ENCODE measurements at places on chromosomes 2 and 18.

DNA sequence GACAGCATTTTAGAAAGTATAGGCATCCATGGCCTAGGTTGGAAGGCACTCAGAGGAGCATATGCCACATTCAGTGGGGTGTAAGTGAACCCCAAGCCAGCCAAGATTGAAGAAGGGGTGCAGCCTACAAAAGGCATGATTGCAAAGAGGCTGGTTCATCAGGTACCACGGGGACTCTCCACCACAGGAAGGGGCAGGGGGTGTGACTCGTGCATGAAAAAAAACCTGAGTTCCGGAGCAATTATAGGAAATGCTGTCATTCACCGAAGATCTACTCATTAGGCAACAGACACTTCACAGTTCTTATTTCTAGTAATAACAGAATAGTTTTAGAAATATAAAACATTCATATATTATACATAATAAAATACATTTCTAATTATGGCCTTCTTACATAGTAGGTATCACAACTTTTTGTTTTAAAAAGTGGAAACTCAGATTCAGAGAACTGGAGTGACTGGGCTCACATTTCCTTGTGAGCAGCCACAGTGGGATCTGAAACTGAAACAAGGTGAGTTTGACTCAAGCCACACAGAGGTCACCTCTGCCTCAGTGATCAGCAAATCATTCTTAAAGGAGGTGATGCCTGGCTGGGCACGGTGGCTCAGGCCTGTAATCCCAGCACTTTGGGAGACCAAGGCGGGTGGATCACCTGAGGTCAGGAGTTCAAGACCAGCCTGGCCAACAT, 188.4 kb upstream of the GYPC start:
- DNase-seq: no peak

- peak; percentile 80 for DNase-seq
Measured at GRCh38 chr18:3554811-3555427, 104.9 kb downstream of the TGIF1 start.

DNA sequence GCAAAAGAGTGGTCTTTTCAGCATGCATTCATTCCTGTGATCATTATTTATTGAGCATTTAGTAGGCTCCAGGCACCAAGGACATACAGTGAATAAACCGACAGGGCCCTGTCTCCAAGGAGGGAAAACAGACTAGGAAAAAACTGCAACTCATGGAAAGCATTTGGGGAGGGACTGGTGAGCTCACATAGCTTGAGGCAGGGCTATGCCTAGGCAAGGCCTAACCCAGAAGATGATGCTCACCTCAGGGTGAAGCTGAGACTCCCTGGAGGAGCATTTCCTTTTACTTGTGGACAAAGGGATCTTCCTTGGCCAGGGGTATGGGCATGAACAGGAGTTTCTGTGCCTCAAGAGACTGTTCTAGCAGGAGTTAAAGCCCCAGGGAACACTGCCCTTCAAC, 3.9 kb downstream of the CXCR1 start:
- no peak for DNase-seq

DNA sequence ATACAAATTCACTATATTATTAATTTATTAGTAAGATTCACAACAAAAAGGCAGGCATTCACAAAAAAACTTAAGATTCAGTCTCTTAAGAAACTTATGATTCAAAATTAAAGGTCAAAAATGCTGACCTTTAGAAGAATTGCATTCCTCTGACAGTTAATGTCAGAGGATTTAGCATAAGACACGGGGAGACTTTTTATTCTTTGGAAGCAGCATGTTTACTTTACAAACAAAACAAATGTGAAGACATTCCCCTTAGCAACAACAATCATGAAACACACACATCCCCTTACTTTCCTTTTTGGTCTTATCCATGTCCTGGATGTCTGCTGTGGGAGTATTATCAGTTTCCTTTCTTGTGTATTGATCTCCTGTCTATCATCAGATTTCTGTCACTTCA, 117.1 kb downstream of the RAD51AP2 start:
- no peak for DNase-seq

GRCh38 chr2:147792966-147793617, 51.7 kb upstream of the ACVR2A start:
- no peak for DNase-seq

GRCh38 chr2:72008608-72009007, 139.1 kb downstream of the CYP26B1 start:
- DNase-seq: no peak

DNA sequence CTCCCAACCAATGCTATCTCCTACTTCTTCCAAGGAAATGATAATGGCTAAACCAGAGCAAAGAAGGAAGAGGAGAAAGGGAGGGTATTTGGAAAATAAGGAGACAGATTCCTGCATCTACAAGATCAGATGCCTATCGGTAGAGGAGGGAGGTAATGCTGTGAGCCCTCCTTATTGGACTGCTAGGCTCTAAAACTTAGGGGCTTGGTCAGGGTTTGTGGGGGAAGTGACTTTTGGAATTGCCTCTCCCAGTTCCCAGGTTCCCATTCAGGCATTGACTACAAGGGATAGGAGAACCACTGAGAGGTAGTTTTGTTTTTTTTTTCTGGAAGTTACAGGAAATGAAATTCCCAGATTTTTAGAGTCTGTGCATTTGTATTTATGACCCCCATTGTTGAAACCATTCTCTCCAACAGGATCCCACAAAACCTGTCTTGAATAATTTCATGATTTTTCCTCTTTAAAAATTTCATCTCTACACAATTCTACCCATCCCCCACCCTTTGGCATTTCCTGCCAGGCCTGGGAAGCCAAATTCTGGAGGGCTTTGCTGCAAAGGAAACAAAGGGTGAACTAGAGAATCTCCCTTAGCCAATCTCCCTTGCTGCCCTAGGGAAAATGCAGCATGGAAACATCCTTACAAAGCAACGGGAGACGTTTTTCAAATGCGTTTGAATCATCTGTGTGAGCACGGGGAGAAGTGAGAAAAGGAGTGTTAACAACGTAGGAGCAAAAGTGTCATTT, 282.1 kb upstream of the EPAS1 start:
- DNase-seq: no peak

DNA sequence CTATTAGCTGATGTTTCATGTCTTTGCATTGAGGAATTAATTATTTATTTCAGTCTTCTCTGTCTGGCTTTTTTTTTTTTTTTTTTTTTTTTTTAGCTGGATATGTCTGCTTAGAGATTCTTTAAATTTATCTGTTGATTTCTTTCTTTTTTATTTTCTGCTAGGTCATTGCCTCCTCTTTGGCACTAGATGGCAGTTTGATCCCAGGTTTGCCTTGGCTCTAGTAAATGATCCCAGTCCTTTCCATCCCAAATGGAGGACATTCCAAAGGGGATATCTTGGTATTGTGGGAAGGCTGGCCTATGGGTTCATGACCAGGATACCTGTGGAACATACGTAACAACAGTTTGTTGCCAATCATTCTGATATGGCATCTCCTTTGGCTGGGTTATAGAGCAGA, 339.5 kb upstream of the GCFC2 start:
- peak; percentile 1 for DNase-seq

DNA sequence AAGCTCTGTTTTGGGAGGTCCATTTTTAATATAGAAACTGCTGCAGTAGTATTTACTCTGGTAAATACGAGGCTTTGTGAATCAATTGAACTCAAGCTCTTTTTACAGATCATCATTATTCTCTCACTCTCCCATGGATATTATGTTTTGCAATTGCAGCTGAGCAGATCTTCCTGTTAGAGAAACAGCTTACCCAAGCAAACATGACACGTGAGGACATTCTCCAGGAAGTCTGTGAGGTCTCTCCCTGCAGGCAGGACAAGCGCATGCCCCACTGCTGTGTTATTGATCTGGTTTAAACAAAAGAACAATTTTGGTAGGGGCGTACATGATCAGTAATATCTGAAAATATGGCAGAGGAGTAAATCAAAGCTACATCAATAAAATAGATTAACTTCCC, 72.1 kb downstream of the COL6A3 start:
- DNase-seq: peak; percentile 1

GRCh38 chr2:53793821-53794220, 7.0 kb downstream of the ERLEC1 start:
- no peak for DNase-seq

DNA sequence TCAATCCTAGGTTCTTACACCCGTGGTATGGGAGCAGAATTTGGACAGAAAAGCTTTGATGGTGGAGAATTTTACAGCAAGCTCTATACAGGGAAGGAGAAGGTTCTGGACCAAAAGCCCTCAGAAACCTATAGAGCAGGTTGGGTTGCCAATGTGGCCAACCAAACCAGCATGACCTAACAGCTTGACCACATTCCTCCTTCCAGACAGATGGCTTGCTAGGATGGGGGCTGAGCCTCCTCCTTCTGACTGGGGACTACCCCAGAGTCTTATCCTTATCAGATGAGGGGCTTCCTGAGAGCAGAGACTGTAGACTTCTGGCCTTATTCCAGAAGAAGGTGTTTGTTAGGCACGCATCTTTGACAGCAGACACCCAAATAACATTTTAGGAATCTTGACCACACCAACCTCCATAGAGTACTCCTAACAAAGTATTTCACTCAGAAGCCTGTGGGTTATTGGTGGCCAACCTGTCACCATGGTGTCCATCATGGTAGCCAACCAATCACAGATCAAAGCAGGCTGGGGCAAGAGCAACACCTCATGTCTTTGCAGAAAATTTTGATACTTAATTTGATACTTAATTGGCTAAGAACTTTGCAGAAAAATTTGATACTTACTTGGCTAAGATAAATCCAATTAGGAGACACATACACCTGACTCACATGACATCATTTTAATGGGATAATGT, 34.8 kb upstream of the EPAS1 start:
- no peak for DNase-seq

- no peak for DNase-seq
Measured at GRCh38 chr2:220703279-220703678, 868.8 kb downstream of the EPHA4 start.

DNA sequence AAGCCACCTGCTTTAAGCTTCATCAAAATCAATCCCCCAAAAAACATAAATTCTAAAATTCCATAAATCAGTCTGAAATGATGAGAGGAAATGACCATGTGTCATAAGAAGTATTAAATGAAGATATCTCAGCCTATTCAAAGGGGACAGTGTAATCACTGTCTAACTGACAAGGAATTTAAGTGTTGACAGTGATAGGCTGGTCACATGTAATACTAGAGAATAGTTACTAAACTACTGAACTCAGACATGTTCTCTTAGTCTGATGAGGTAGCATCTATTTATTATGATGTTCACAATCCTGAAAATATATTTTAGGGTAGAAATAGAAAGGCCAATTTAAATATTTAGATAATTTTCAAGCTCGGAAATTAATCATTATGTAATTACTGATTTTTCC, 216.1 kb downstream of the L3MBTL4 start:
- no peak for DNase-seq

DNA sequence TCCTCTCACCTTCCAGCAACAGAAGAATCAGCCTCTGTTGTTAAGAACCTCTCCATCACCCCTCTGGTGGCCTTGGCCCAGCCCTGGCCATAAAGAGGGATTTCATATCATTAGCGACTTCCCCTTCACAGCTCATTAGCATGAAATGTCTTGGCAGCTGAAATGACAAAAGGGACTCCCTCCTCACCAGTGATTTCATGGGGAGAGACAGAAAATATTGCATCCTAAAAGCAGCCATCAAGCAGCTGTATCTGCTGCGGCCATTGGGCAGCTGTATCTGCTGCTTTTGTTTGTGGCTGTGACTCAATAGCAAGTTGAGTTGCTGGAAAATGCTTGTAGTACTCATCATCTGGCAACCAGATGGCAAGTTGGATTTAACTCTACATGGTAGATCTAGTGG, 105.9 kb upstream of the RMDN2 start:
- peak; percentile 86 for DNase-seq

Data from NCI-H69 (cell line).